Activated CD4-positive, alpha-beta T cell treated with anti-CD3 and anti-CD28 coated beads, Interleukin-2, amount 10 ng/mL, durations not matched to agents 24 days and 14 days (primary cell): ENCODE measurements at places on chromosomes 2 and 18.

DNA sequence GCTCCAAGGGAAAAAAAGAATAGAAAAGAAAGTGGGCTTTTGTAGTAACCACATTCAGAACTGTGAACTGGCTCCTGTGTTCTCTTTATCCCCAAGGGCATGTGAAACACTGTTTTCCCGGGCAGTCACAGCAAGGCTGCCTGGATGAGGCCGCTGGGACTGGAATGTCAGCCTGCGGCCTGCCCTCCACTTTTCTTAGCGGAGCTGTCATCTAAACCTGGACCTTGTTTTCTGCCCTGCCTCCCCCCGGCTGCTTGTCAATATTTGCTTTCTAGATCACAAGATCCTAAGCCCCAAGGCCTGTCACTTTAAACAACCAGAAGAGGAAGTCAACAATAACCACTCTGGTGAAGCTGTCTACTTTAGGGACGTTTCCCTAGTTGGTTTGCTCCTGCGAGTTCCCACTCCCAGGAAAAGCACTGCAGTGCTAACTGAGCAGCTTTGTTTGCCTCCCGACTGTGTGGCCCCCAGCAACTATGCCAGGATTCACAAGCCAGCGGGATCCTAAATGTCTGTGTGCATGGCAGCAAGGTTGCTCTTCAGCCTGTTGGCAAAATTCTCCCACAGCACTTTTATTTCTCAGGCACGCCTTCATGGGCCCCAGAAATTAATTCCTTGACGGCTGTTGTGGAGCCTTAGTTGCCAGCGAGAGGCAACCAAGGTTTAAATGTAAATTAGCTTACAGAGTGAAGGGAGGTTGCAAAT, 30.6 kb downstream of the SOWAHC start:
- DNase-seq = no peak

DNA sequence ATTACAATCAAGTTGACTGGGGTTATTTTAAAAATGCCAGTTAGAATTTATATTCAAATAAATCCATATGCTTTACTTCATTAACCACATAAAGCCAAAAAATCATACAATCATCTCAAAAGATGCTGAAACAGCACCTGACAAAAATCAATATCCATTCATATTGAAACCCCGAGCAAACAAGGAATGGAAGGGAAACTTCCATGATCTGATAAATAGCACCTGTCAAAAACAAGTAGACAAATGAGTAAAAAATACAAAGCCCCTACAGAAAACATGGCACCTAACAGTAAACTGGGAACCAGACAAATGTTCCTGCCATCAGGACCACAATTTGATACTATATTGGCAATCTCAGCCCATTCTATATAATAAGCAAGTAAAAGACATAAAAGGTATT, 227.5 kb downstream of the HDAC4 start:
- no peak for DNase-seq

- DNase-seq = no peak
Measured at GRCh38 chr2:143321994-143322393, 192.8 kb downstream of the ARHGAP15 start.

DNA sequence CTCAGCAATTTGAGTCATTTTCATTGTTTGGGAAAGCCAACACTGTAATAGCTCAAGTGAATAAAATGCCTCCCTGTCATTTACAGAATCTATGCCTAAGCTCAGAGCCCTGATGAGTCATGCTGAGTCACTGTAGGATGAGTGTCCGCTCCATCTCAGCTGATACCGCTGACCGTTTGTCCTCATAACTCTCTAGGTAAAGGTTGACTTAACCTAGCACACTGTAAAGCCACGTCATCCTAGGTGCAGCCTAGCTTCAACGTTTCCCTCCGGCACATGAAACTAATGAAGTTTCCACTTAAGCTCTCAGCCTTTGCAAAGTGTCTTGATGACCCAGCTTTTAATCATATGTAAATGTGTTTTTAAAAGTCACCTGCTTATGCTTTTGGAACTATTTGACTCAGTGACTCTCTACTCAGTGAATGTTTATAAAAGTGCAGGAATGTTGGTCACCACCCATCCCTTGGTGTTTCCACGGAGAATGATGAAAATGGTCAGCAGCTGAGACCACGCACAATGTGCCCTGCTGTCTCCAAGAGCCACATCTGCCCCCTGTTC, 154.0 kb downstream of the PMAIP1 start:
- DNase-seq = no peak

- no peak for DNase-seq
Measured at GRCh38 chr2:128597121-128597762, 278.6 kb upstream of the HS6ST1 start.

DNA sequence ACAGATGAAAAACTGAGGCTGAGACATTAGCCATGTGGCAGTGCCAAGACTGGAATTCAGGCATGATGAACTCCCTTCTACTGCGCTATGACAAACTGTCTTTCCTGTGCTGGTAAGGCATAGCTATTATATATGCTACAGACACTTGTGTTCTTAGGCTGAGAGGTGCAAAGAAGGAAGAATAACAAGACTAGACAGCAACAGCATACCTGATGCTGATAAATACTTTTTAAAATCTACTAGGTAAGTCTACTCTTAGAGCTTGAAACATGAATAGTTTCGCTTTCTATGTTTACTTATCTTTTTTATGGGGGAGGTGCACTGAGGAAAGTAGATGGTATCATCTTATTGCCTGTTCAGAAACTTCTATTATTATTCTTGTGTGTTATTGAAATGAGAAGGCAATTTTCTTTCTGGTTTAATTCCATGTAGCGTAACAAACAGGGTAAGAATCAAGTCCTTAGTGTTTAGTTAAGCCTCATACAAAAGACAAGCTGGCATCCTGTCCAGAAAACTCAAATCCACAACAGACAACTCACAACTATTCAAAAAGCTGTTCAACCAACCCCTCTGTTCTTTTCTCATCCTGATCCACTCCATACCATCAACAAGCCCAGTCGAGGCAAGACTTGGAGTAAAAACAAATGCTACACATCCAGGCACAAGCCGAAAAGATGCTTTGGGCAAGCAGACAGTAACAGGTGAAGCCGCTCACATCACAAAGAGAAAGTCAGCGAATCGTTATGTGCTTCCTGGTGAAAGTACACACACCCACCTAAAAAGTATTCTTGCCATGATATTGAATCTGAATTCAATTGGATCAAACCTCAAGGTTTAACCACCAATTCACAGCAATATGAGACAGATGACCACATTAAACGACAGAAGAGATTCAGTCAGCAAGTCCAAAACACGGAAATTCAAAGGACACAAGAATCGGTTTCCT, 1.5 kb downstream of the TTC32 start:
- DNase-seq = peak; percentile 80

DNA sequence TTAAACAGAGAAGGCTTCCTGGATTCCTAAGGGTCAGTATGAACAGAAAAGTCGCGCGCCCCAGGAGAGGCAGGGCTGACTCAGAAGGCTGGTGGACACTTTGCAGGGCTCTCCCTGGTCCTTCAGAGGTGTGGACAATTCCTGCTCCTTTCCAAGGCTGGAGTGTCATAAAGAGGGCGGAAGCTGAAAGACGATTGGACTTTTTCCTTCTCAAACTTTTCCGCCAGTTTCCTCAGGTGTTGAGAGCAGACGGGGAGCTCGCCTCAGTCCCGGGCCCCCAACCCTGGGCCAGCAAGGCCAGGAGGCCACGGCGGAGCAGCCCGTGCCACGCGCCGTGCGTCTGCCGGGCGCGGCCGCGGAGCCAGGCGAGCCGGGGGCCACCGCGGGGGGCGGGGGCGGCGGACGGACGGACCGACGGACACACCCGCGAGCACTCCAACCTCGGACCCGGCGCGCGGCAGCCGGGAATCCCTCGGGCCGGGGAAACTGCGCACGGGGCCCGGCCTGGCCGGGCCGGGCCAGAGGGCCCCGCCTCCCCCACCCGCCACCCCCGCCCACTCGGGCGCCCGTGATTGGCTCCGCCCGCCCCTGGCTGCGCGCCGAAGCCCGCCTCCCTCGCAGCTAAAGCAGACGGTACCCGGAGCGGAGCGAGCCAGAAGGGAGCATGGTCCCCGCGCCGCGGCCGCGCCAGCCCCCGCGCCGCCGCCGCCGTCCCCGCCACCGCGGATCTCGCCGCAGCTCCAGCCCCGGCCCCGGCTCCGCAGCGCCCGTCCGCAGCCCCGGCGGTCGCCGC, at the start of gene KLHL29:
TSS of gene KLHL29 (plus strand) at position 629 of the 793 bp plus-strand sequence. CDS start 177,018 bp downstream, outside the sequence.
- peak; percentile 93 for DNase-seq

DNA sequence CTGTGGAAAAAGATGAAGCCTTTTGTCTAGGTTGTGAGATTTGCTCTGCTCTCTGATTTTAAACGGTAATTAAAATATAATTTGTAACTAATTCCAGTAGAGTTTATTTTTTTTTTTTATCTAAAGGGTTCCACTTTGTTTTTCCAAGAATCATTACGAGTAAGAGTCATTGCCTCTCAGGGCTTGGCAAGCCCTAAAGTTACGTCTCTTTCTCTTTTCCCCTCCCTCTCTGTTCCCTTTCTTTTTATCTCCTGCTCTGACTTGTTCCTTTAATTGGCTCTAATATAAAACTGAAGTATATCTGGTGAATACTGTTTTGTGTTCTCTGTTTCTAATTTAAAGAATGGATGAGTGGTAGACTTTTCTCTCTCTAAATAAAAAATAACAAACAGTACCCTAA, 75.8 kb downstream of the CALCRL start:
- no peak for DNase-seq

GRCh38 chr2:46294176-46294836, 2.9 kb upstream of the EPAS1 start:
- DNase-seq = peak; percentile 75

- no peak for DNase-seq
Measured at GRCh38 chr2:126616606-126617069, 39.3 kb upstream of the GYPC start.

DNA sequence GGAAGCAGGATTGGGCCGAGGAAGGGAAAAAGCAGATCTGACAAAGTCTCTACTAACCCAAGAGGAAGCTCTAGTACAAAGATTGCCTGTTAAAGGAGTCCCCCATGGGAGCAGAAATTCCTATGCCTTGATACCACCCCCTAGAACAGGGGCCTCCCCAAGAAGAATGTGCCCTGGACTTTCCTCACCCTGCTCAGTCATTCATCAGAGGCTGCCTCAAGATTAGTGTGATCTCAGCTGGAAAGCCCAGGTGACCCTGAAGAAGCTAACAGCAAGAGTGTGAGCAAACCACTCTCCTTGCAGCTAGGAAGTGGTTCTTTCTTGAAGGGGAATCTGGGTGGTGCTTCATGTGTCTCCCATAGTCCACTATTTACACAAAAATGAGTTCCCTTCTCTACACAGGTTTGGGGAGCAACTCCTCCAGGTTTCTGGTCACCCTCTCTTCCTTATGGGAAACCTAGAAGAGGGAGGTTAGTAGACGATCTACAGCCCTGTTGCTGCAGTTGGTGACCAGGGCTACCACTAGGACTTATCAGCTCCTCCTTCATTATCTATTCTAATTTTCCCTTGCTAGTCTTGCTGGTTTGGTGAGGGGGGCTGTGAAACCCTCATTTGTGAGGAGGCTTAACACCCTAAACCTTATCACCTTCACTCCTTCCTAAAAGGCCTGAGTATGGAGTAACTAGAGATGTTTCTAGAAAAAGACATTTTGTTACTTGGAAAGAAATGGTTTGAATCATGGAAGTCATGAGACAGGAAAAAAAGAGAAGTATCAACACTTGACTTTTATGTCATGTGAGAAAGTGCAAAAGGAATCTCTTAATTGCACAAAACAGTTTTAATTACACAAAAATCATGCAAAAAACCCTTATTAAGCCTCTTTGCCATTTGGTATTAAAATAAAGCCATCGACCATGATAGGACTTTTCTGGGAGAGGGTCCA, 2.9 kb upstream of the WDR7 start:
- no peak for DNase-seq

- DNase-seq = no peak
Measured at GRCh38 chr2:101806123-101806522, 108.6 kb downstream of the MAP4K4 start.

- DNase-seq = no peak
Measured at GRCh38 chr2:157185476-157186227, 71.9 kb upstream of the GALNT5 start.

- DNase-seq = no peak
Measured at GRCh38 chr2:118784860-118785259, 62.6 kb downstream of the EN1 start.

DNA sequence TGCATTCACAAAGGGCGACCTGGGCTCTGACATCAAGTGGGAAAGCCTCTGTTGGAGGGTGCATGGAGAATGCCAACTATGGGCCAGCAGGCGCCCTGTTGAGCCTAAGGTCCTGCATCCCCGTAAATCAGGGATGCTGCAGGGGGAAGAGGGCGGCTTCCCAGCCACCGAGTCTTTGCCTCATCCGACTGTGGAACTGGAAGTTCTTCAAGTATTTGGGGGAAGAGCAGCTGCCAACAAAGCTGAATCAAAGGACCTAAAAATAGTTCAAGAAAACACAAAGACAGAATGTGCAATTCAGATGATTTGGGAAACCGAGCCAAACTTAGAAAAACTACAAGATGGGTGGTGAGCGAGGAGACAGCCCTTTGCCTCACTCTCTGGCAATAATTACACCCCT, 281.1 kb upstream of the MGAT5 start:
- DNase-seq = no peak

DNA sequence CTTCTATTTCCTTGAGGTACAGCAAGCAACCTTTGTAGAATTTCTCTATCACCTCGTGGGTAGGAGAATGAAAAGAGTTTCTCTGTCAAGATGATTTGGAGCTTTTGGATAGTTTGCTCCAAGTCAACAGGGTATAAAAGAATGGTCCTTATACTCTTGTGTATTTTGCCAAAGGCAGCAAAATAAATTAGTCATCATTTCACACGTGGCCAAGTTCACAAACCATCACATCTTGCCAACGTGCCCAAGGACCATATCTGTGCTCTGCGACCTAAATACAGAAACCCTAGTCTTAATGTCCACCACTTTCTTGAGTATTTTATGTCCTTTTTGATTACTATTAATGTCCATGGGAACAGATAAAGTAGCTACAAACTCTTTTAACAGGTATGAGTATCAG, 262.9 kb downstream of the AFF3 start:
- no peak for DNase-seq

DNA sequence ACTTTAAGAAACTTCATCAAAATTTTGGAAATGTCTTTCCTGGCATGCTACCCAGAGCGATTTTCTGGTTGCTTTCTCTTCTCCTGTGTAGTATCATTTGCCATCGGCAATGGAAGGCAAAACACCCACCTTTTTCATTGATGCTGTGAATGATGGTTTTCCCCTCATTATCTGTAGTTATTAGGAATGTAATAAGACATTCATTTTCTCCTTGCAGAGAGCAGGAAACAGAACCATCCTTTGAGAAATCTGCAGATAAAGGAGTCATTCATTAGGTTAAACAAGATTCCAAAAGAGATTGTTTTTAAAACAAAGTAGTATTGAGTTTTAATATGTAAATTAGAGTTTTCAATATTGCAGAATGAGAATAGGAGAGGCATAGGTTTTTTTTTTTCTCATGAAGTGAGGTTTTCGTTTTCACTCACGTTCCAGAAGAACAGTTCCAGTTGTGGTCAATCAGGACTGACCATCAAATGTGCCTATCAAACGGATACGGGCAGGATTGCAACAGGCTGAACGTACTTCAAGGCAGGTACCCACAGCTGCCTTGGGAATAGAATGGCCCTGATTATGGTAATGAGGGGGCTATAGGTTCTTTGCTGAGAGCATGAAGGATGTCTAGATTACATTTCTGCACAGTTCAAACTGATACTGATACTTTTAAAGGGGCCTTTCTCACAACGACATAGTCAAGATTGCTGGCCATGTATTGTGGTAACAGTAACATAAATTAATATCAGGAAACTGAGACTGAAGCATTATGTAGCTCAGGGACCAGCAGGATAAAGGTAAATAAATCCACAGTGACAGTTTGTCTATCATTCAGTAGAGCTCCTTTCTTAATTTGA, 49.8 kb upstream of the PLA2R1 start:
- DNase-seq = no peak

GRCh38 chr2:17228461-17228860, 289.8 kb downstream of the RAD51AP2 start:
- no peak for DNase-seq
